ENCODE measurements at places on chromosomes 13 and 19.

DNA sequence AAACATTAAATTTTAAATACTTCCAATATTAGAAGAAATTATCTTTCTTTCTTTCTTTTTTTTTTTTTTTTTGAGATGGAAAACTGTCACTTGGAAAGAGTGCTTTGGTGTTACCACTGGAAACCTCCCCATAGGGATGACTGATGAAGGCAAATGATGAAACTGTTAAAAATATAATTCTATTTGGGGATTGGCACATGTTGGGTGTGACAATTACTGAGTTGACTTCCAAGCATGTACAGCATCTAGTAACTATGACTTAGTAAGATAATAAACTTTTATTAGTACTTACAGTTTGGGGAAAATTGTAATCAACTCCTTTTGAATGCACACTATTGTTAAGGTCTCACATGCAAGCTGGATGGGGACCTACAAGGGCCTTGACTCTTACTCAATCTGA lies 592.5 kb downstream of the KCTD12 start:
- no peak for DNase-seq

DNA sequence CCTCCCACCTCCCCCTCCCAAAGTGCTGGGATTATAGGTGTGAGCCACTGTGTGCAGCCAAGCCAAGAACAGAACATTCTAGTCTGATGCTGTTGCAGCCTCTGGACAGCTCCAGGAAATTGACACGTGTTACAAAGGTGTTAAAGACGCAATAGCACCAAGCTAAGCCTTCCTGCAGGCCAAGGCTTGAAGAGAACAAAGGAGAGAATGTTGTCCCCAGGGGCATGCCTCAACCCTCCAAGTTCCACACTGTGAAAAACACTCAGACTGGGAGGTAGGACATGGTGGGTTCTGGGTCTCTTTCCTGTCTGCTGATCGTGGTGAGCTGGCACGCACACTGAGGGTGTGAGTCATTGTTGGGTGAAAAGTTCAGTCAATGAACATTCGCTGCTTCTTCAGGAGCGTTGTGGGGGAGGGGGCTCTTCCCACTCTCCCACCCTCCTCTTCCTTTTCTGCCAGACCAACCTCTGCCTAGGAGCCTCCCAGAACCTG lies 5.3 kb upstream of the PTPRS start:
- no peak for DNase-seq

DNA sequence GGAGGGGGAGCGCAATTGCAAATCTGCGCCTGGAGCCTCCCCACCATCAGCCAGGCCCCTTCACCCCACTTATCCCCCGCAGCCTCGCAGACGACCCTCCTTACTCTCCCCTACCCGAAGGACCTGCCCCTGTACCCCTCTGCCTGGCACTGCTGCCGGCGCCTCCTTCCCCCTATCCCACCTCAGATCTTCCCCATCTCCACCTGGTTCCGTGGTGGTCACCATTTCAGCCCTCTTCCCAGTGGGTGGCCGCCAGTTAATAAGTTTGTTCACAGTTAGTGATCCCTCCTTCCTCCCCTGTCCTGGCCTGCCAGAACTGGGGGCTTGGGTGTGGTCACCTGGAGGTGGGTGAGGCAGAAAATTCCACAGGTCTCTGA lies 397 bp downstream of the SLC44A2 start:
- DNase-seq: no peak

DNA sequence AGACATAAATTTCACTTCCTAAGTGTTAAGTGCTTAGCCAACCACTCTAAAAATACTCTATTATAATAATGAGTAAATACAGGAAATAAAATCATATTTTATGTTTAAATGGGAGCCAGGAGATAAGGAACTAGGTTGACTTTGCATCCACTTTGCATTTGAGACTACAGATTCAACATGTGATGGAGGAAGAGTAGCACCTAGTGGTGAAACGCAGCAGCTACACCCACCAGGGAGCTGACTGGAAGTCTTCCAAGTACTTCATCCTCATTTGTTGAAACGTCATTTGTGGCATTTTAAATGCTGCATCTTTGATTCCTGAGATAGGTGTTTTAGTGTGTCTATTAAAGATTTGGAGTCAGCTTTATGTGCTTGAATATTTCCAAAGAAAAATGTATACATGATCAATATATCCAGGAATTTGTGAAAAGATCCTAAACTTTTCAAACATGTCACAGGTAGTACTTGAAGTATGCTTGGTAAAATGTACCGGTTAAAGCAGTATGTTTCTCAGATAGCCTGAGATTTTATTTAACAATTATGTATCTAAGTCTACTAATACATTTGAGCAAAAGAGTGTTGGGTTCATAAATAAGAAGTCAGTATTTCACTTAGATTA lies 17.4 kb upstream of the KCTD12 start:
- peak; percentile 76 for DNase-seq

- no peak for DNase-seq
Measured at GRCh38 chr13:53060840-53061490, 32.4 kb downstream of the OLFM4 start.

- peak; percentile 78 for DNase-seq
Measured at GRCh38 chr19:18021121-18021755, 13.3 kb downstream of the ARRDC2 start.

DNA sequence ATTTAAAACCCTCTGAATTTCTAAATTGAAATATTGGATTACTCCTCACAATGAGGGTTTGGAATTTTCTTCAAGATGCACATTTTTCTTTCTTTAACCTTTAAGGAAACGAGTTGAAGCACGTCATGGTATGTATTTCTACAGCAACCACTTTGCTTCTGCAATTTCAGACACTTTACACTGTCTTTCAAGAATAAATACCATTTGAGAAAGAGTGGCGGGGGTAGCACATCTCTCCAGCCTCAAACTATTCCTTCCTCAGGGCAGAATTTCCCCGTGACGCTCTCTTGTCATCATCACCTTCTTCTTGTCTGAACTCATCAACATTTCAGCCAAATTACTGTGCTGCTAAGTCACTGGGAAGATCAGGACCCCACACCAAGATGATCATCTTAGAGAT lies 1073.4 kb downstream of the EFNB2 start:
- DNase-seq: no peak

Data from CD4-positive, alpha-beta T cell treated with Interleukin-21 for 1 hour (primary cell).